ENCODE measurements at places on chromosomes 12 and 14.
A peak's percentile ranks its signal among the peaks of the same experiment; 100 is the strongest.

DNA sequence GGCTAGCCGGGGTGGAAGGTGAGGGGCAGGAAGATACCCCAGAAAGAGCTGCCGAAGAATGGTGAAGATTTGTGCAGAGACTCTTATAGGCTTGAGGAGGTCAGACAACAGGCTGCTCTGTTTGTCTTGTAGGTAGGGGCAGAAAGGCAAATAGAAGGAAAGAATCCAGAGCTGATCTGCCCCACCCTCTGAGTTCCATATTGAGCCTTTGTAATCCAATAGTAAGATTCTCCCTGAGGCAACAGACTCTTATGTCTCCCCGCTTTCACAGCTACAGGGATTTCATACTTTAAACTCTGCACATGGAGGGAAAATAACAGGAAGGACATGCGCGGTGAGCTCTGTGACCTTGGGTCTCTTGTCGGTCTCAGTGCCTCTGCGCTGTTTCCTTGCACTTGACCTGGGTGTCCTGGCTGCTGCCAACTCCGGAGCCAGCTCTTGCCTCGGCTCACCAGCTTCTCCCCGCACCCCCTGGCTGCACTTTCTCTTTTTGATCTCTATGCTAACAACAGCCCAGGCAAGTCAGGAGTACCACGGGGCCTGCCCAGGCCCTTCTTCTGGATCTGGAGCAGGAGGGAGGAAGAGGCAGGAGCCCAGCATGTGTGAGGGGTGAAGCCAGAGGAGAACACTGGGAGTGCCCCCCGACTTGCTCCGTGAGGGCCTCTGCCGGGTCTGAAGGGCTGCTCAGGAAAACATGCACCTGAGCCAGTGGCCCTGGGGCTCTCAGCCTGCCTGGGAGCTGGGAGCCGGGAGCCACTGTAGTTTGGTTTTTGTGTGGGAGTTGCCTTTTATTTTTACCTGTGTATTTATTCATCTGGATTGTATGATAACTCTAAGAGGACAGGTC is 75.8 kb downstream of the PPP1R36 start:
- no peak for DNase-seq

DNA sequence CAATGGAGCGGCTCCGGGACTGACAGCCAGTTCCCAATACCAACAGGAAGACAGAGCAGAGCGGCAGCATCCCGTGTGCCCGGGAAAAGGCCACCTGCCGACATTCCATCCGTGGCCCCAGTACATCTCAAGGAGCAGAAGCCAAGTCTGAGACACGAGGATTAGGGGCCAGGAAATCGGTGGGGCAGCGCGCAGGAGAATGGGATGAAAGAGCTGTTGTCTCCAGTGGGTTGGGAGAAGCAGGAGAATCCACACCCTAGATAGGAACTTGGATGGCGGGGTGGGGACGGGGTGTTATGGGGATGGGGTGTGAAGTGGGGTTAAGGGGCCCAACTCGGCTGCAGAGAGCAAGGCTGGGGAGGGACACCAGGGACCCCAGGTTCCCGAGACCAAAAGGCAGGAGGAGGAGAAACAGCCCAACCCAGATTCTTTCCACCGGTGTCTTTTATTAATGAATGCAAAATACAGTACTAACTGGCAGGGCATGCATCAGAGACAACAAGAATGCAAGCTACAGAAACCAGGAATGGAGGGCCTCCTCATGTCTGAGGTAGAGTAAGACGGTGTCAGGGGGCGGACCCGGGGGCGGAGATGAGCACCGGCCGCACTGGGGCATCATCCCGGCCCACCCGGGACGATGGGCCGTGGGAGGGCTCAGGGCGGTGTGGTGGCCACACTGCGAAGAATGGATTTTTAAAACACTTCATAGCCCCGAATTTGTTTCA is 50.3 kb downstream of the BEGAIN start:
- peak; percentile 6 for DNase-seq

DNA sequence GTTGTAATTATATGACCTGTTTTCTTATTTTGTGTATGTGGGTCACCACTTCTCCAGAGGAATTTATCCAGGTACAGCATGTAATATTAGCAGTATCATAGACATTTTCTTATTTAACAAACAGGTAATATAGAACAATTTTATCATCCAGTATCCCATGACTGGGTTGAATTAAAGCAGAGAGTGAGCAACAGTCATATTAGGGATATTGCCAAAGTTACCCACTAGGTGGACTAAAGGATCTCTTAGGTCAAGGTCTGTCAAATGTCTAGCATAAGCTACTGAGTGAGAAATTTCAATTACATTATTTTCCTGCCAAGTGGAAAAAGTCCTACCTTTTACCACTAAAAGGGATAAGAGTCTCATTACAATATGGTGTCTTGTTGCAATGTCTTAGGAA is 62.1 kb upstream of the TRIM9 start:
- no peak for DNase-seq

GRCh38 chr12:68611094-68611805 is 551 bp downstream of the RAP1B start:
- peak; percentile 38 for DNase-seq

- DNase-seq: no peak
Measured at GRCh38 chr14:60515511-60516289, 6.8 kb downstream of the SIX6 start.

GRCh38 chr12:6253278-6253677 is 53.1 kb downstream of the CD9 start:
- no peak for DNase-seq

- DNase-seq: no peak
Measured at GRCh38 chr12:86727160-86727559, 471.0 kb upstream of the MGAT4C start.

GRCh38 chr14:22508150-22508457 is 80.9 kb downstream of the DAD1 start:
- no peak for DNase-seq

- no peak for DNase-seq
Measured at GRCh38 chr12:49507139-49507538, 31.7 kb upstream of the KCNH3 start.

DNA sequence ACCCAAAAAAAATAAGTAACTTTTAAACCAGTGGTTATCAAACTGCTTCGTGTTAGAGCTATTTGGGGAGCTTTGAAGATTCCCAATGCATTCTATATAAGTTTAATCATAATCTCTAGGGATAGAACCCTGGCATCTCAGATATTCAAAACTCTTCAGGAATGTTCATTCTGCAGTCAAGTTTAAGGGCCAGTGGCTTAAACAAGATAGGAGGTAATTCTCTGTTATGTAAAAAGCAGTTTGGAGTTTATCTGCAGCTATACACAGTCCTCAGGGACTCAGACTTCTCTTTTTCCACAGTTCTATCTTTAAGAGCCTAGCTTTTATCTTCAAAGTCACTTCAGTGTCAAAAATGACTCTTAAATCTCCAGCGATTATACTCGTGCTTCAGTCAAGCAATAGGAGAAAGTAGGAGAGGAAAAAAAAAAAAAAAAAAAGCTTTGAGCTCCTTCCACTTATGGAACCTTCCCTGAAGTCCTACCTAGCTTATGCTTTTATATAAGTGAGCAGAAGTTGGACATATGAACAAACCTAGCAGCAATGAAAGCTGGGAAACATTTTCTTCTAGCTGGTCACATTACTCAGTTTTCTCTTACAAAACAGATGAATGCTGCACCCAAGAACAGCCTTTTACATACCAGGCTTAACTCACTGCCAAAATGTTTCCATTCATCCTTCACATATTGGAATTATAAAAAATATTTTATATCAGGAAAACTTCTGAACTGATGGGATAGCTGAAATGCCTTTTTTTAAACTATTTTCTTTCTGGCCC is 302.8 kb downstream of the FSCB start:
- DNase-seq: no peak

DNA sequence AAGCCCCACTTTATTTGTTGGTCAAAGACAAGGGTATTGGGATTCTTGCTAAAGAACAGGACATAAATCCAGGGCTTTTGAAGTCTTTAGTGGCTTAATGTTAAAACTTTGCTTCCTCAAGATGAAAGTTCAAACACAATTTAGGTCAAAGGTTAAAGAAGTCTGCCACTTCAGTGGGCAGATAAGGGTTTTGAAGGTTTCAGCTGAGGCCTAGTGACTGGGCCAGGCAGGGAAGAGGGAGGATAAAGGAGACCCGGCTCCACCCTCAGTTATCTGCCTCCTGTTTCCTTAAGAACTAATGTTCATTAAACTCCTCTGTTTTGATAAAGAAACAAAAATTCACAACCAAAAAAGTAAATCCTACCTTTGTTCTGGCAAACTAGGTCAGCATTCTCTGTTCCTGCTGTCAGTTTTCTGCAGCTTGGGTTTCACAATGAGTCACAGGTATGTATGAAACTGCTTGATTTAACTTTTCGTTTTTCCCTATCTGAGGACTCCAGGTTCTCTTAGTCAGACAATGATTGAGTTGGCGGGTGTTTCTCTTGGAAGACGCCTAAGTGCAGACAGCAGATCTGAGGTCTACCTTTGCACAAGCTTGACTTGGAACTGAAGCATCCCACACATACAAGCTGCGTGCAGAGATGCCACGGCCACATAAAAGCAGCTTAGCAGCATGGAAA is 208.3 kb downstream of the EXOC5 start:
- no peak for DNase-seq

DNA sequence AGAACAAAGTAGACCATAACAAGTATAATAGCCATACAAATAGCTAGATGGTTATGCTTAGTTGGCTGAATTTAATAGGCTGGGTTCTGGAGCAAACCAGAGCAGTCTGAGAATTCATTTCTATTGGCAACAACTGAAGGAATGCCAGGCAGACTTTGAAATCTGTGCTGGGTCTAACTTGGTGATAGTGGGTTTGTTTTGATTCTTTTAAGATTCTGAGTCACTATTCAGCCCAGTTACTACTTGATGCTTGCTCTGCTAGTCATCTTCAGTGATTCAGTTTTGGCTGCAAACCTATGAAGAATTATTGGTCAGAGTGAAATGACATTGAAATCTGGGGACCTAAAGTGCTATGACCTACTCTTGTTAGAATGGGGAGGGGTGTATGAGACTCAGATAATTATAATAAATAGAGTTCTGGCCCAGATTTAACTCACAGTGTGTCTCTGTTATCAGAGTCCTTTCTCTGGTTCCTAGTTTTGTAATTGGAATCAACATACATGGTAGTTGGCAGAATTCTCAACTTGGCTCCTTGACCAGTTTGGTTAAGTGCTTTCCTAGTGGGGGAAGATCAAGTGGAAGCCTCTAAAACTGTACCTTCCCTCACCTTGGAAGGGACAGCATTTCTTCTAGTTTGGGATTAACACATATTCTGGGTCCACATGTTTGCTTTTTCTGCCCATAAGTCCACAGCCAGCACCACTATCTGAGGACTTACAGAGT is 43.5 kb downstream of the MNAT1 start:
- DNase-seq: no peak

GRCh38 chr12:108296945-108297344 is 42.2 kb downstream of the CMKLR1 start:
- DNase-seq: no peak

- peak; percentile 84 for DNase-seq
Measured at GRCh38 chr14:61456720-61457119, 135.3 kb downstream of the PRKCH start.

DNA sequence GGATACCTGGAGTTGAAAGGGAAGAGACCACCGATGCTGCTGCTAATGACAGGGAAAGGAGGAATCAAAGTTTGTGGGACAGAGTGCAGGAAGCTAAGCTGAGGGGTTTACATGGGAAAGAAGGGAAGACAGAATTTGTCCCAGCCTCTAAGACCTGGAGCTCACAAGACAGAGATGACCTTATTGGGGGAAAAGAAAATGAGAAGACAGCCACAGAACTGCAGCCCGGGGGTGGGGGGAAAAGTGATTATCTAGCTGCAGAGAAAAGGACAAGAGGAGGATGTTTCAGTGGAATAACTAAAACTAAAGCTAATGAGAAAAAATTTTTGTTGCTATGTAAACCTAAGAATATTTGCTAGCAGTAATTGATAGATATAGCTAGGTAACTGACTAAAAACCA is 30.7 kb downstream of the NDUFA12 start:
- DNase-seq: no peak

DNA sequence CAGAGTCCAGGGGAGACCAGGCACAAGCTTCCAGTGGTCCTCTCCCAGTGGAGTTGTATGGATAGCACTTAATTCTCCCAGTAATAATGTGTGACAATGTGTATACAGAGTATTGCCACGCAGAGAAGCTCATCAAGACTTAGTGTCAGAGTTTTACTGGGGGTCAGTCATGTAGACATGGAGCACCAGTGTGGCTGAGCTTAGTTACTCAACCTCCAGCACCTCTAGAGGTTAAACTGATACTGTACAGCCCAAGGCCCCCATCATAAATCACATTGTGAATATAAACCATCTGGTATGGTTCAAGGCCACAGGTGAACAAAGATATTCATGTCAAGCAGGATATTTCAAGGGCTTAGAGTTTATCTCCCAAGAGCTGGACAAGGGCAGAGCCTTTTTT is 378.1 kb upstream of the TMPO start:
- no peak for DNase-seq

DNA sequence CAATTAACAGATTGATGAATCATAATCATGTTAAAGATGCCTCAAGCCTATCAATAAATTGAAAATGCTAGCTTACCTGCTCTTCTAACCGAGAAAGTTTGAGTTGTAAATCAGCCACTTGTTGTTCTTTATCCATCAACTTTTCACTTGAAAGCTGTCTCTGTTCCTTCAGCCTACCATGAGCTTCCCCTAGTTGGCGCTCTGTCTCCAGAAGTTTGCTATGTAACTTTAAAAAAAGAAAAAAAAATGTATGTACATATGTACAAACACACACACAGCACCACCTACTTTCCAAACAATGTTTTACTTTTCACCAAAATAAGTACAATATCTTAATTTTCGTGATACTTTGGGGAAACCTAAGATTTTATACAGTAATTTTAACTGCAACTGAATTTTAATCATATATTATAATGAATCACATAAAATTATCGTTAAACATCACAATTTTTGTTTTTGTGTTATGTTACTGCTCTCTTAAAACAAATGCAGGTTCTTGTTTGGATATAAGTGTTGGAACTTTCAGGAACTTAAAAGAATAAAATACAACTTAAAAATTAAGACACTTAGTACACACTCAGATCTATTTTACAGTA is 101.2 kb downstream of the EEA1 start:
- peak; percentile 25 for DNase-seq

DNA sequence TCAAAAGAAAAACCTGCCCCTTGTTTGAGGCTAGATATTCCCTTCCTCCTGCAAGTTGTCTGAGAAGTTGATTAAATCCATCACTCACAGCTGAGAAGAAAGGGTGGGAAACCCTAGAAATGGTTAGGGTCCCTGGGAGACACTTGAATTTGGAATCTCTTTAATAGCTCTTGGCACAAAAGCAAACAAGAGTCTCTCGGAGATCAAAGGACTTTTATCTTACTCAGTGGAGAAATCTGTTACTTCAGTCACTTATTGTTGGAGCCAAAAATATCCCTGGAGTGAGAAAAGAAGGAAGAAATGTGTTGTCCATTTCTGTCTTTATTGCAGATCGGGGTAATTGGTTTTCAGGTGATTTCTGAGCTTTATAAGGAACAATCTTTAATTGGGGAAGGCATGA is 47.0 kb downstream of the TMEM132C start:
- DNase-seq: no peak

- DNase-seq: peak; percentile 38
Measured at GRCh38 chr12:1122786-1123185, 131.8 kb downstream of the ERC1 start.

- DNase-seq: no peak
Measured at GRCh38 chr12:2732290-2732689, 62.5 kb upstream of the FKBP4 start.

All from activated CD8-positive, alpha-beta memory T cell treated with anti-CD3 and anti-CD28 coated beads, Interleukin-2, amount 50 U/mL, for 4 hours (primary cell).